Memory B cell (primary cell): ENCODE measurements at places on chromosomes 6 and 20.

GRCh38 chr6:133136177-133136880, 104.8 kb upstream of the EYA4 start:
- no peak for DNase-seq

DNA sequence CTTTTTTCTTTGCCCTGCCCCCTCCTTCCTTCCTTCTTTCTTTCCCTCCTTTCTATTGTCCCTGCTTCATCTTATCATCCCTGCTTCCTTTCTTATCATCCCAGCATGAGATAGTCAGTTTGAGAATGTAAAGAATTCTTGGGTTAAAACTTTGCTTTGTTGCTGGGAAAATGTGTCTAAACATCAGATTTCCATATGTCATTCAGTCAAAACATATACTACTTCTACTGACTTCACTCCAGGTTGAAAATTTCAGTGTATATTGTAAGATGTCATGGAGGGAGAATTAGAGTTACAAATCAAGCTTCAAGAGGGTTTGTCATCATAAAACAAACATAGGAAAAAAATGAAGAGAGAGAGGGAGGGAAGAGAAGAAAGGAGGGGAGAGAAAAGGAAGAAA, 358.4 kb upstream of the SOX4 start:
- DNase-seq = no peak

- no peak for DNase-seq
These were observed 55.7 kb downstream of the FAM184A start for GRCh38 chr6:119022796-119023195.

GRCh38 chr20:58148891-58149290, 79.6 kb downstream of the ANKRD60 start:
- no peak for DNase-seq

- DNase-seq = no peak
These were observed 30.0 kb upstream of the PHACTR2 start for GRCh38 chr6:143647732-143648131.

DNA sequence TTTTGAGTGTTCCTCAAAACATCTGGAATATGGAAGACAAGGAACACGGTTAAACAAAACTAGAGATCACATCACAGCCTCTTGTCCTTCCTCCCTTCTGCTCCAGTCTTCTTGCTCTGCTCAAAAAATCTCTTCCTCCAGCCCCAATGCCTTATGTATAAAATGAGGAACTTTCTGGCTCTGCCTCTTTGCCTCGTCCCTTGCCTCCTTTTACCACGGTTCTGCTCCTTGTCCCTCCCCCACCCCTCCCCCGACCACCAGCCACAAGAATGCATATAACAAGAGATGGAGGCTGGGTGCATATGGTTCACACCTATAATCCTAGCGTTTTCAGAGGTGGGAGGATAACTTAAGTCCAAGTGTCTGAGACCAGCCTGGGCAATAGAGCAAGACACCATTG, 43.6 kb downstream of the PLAGL2 start:
- no peak for DNase-seq

- no peak for DNase-seq
These were observed 23.9 kb upstream of the YWHAB start for GRCh38 chr20:44861531-44862006.

GRCh38 chr6:147868427-147869190, 360.1 kb downstream of the SAMD5 start:
- DNase-seq = no peak

- no peak for DNase-seq
These were observed 76.1 kb upstream of the SLC4A11 start for GRCh38 chr20:3315136-3315535.

- no peak for DNase-seq
These were observed 22.0 kb downstream of the CENPW start for GRCh38 chr6:126361832-126362440.

- no peak for DNase-seq
These were observed 57.4 kb upstream of the PSMF1 start for GRCh38 chr20:1060985-1061384.

- no peak for DNase-seq
These were observed 52.9 kb downstream of the NEDD9 start for GRCh38 chr6:11179419-11180202.

- DNase-seq = no peak
These were observed 111.2 kb downstream of the GMPR start for GRCh38 chr6:16349544-16349943.

- peak; percentile 63 for DNase-seq
These were observed 12.9 kb upstream of the ZNF343 start for GRCh38 chr20:2521369-2522305.

DNA sequence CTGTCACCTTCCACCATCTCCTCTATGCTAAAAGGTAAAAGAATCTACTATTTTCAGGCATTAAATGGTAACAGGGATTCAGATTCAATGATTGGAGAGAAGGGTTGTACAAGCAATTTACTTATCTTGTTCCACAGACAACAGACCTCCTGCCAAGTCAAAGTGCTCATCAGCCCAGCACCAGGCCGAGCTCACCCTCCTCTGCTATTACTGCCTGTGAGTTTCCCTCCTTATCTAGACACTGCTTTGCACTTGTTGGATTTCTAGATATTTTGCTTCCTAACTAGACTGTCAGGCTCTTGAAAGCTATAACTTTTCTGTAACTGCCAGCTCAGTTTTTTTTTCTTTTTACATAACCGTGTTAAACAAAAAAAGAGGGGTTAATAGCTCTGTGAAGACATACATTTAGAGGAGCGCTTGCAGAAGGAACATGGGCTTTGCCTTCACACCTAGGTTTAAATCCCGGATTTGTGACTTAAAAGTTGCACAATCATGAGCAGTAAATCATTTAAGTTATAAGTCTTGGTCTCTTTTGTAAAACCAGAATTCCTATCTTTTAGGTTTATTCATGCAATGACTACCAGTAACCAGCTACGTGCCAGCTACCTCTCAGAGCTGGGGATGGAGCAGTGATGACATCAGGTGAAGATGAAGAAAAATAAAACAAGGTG, 1.1 kb upstream of the FAM162B start:
- no peak for DNase-seq

- DNase-seq = no peak
These were observed 5.1 kb downstream of the OR2H1 start for GRCh38 chr6:29462022-29462421.

GRCh38 chr20:34473262-34473883, 42.8 kb upstream of the DYNLRB1 start:
- no peak for DNase-seq

GRCh38 chr6:116144605-116145004, 18.7 kb upstream of the COL10A1 start:
- no peak for DNase-seq

- DNase-seq = no peak
These were observed 12.1 kb downstream of the TRAPPC3L start for GRCh38 chr6:116533233-116533957.

DNA sequence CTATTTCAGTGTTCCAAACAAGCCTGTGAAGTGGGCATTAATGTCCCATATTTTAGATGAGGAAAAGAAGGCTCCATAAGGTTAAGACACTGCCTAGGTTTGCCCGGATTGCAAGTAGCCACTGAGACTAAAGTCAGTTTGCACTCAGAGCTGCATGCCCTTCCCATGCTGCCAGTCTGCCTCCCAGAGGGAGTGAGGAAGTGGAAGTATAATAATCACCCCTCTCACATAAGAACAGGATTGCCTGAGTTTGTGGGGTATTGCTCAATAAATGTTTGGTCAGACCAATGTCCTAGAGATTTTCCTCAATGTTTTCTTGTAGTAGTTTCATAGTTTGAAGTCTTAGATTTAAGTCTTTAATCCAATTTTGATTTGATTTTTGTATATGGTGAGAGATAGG, 43.9 kb upstream of the CLIC5 start:
- no peak for DNase-seq

DNA sequence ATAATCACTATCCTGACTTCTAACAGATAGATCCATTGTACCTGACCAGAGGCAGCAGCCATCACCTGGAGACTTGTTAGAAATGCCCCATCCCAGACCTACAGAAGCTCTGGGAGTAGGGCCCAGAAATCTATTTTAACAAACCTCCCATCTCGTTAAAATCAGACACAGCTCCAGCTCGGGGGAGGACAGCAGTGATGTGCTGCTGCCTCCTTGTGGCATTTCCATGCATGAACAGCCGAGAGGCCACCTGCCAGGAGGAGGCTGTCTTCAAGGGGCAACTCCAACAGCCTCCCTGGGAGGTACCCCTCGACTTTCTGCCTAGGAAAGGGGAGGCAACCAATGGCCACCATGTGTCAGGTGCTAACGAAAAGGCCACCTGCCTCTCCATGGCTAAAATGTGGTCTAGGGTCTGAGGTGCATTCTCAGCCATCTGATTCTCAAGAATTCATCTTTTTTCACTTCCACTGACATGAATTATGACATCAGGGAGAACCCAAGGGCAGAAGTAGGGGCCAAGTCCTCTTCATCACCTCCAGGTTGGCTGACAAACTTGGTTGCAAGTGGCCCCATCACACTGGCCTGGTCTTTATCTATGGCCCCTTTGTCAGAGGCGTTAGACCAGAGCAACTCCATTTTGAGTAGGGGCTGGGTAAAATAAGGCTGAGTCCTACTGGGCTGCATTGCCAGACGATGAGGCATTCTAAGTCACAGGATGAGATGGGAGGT, 12.2 kb upstream of the KCNK15 start:
- DNase-seq = peak; percentile 38

GRCh38 chr6:47741807-47742206, 40.0 kb upstream of the OPN5 start:
- no peak for DNase-seq

- no peak for DNase-seq
These were observed 13.7 kb downstream of the TRAF3IP2 start for GRCh38 chr6:111591901-111592461.

DNA sequence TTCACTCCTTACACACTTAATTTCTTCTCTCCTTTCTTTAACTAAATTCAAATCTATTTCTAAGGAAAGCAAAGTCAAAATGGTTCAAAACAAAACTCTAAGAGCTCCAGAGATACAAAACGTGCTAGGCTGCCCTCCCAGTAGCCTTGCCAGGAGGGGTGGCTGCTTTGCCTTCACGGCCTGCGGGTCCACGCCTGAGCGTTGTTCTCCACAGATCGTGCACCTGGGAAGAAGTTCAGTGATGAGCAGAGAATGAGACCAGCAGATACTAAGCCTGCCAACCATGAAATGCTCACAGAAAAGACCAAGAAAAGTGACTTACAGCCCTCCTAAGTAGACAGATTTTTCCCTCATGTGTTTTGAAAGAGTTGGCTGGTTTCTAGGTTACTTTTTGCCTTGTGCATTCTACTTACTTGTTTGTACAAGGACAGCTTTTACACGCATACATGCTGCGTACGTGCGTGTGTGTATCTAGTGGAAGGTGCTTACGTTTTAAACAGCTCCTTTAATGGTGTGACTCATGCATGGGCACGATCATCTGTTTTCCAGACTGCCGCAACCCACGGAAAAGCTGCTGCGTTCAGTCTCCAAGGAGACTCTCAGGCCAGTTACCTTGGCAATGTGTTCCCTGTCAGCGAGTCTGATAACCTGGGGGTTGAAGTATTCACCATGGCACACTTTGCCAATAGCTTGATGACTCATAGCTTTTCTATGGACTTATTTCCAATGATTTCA, 32.4 kb upstream of the PBOV1 start:
- no peak for DNase-seq
